ENCODE measurements at places on chromosomes 5 and 9. TPM values are rescaled to one million over a fixed set of nuclear protein-coding genes. Genes with fewer than 3 reads are reported as not detected.

RECK gene
- total RNA-seq = 21.7 TPM

F2RL1 gene
- 98.1 TPM for total RNA-seq

OTULIN gene
- 13.3 TPM for total RNA-seq

ADRB2 gene
- 10.7 TPM for total RNA-seq

SLC6A19 gene
- not detected for total RNA-seq

CCDC171 gene
- total RNA-seq = 0.26 TPM

Measured in dermis microvascular lymphatic vessel endothelial cell (primary cell).